ENCODE measurements at places on chromosomes 7 and 10.

DNA sequence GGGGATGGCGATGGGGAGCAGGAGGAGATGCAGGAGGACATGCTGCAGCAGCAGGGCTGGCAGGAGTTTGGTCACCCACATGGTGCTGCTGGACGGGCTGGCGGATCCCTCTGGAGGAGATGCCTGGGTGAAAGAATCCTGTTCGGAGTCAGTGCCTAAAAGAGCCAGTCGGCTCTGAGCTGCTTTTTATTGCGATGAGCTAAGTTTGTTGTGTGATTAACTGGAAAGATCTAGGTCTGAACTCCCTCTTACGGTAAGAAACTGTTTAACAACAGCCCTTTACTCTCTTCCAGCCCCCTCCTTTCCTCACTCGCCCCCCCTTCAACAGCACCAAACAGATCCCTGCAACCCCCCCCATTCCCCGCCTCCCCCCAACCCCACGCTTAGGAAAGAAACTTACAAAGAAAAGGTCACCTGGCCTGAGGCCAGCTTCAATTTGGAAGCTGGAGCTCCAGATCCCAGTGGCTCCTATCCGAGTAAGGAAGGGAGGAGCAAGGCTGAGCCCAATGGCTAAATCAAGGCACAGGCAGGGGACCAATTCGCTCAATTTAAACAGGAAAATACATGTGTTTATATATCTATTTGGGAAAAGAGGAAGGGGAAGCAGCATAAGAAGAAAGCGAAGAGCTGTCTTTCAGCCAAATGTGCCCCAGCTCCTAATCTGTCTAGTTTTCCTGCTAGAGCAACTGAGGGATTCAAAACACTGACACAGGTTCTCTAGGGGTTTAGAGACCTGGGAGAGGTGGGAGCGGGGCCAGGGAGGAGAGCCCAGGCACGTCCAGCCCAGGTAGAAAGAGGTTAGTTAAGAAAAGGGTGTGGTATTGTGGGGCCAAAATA lies at the start of gene HGF:
TSS of gene HGF (minus strand) at position 157 of the 837 bp plus-strand sequence. CDS start at position 81, 76 bp downstream.
- H3K4me3 ChIP-seq: peak within 1 kb of the TSS; percentile 50
- H3K27ac ChIP-seq: peak within 1 kb of the TSS; percentile 74
- H3K4me1 ChIP-seq: no peaks in the 10 kb centered on the region
- H3K36me3 ChIP-seq: no peaks in the 10 kb centered on the region

DNA sequence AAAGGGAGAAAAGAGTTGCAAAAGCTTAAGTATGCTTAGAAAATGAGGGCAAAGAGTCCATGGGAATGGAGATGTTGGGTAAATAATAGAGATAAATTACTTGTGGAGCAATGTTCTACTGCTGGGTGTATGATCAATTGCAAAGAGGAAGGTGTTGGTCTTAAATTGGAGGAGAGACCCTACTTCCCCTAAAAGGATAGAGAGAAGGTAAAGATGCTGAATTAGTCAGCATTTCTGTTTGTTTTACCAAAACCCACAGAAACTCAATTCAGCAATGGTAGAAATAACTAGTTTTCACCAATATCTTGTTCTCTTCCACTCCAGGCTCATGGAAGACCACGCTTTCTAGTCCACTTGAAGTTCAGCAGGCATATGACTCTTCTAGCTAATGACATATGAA lies 32.1 kb downstream of the ASB4 start:
- H3K4me3 ChIP-seq: no peak overlapping the region
- DNase-seq: no peak
- H3K27me3 ChIP-seq: peaks cover 4% of the 10 kb centered on the region
- H3K27ac ChIP-seq: no peak overlapping the region

DNA sequence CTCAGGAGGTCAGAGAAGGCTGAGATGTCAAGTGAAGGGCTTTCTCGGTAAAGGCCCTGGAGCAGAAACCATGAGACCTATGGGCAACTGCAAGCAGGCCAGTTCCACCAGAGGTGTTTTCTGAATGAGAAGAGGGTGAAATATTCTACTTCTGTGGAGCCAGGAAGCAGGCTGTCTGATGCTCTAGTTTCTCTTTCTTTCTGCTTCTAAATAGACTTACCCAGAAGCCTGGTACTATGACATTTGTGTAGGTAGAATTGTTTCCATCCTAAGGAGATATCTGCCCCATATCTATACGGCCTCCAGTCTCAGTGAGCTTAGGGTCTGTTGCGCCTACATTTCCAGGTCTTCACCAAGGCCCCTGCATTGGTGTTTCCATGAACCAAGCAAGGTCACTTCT lies 73.4 kb upstream of the CC2D2B start:
- H3K27ac ChIP-seq: no peak overlapping the region
- H3K4me1 ChIP-seq: peaks cover 9% of the 10 kb centered on the region
- no peaks in the 10 kb centered on the region for H3K36me3 ChIP-seq
- H3K27me3 ChIP-seq: no peaks in the 10 kb centered on the region

GRCh38 chr7:101848208-101848951 lies 31.0 kb downstream of the CUX1 start:
- H3K27me3 ChIP-seq: no peaks in the 10 kb centered on the region
- H3K36me3 ChIP-seq: no peaks in the 10 kb centered on the region
- DNase-seq: peak; percentile 37

GRCh38 chr7:70044525-70044924 lies 446.2 kb downstream of the AUTS2 start:
- H3K4me3 ChIP-seq: no peak overlapping the region
- H3K27me3 ChIP-seq: no peaks in the 10 kb centered on the region
- no peaks in the 10 kb centered on the region for H3K4me1 ChIP-seq
- no peak overlapping the region for H3K27ac ChIP-seq
- no peak for DNase-seq

All from sigmoid colon (tissue), 7 donors.